ENCODE measurements at places on chromosomes 4 and X.

GRCh38 chr4:2915789-2916188 lies 47.4 kb downstream of the NOP14 start:
- no peak for DNase-seq

DNA sequence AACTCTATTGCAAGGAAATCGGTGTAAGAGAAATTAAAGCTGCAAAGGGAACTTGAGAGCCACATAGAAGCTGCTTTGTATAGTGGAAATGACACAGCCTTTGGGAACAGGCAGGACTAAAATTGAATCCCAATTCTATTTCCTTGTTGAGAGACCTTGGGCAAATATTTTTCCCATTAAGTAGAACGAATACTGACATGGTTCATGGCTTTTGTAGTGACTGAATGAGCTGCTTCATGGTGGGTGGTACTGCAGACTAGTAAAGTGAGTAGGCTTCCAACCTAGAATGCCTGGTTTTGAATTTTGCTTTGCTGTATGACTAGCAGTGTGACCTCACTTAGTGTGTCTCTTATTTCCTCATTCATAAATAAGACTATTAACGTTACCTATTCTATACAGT lies 182.2 kb upstream of the KCNIP4 start:
- DNase-seq: no peak

- peak; percentile 35 for DNase-seq
Measured at GRCh38 chr4:166165829-166166420, 292.9 kb downstream of the TLL1 start.

GRCh38 chr4:105715692-105716278 lies 7.2 kb downstream of the GSTCD start:
- DNase-seq: no peak

GRCh38 chrX:69142788-69143469 lies 22.3 kb downstream of the PJA1 start:
- DNase-seq: no peak

DNA sequence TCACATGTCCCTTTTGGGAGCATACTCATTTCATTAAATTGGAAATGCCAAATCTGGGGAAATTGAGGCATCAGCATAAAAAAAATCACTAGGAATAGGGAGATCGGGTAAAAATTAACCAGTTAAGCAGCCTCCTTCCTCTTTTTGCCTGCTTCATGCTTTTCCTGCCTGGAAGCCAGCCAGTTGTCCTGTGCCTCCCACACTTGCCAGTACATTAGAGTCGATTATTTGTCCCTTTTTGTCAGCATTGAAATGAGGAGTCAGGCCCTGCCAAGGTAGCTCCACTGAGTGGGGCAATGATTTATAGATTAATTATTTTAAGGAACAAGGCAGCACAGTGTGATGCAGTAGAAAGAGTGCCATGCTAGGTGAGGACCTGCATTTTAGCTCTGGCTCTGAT lies 55.3 kb downstream of the SH2D1A start:
- DNase-seq: no peak

DNA sequence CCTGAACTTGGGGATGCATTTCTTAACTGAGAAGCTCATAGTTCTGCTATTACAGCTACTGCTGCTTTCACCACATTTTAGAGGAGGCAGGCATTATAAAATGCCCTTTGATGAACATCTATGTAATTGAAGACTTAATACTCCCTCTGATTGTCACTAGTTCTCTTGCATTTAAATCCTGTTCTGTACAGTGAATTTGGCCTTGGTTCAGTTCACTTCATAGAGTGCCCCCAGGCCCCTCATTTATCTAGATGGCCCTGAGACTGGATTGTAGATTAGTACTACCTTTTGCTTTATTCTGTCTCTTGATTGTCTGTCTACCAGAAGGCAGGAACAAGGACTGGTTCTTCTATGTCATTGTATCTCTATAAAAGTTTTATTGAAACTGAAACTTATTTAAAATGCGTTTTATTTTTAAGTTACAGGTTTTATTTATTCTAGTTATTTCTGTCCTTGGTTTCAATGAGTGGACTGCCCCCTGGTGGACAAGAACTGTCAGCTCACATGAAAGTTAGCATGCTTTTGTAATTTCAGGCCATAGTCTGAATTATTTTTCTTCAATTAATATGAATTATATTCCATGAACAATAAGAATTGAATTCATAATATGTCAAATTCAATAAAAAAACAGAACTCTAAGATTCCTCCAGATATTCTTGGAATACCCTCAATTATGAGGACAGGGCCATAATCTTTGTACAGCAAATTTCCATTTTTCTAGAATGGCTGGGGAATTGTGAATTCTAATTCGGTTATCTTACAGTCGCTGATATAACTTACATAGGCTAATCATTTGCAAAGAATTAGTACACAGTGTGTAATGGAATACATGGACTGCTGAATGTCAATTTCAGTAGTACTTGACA lies 47.2 kb upstream of the TMEM33 start:
- no peak for DNase-seq

GRCh38 chrX:106898462-106898861 lies 4.7 kb downstream of the RIPPLY1 start:
- peak; percentile 6 for DNase-seq

DNA sequence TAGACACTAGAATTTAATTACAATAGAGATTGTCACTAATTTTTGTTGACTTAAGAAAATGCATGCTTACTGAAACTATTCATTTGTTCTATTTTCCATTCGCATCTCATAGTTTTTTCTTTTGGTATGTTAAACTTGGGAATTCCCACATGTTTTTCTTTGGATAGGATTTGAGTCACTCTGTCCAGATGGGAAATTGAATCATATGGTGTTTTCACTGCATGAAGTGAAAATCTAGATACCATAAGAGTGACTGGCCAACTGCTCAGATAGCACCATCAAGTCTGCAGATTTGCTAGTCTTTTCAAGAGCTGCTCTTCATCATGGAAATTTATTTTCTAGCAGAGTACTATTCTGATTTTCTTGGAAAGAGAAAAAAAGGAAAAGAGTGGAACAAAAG lies 172.6 kb downstream of the FAM47B start:
- no peak for DNase-seq

DNA sequence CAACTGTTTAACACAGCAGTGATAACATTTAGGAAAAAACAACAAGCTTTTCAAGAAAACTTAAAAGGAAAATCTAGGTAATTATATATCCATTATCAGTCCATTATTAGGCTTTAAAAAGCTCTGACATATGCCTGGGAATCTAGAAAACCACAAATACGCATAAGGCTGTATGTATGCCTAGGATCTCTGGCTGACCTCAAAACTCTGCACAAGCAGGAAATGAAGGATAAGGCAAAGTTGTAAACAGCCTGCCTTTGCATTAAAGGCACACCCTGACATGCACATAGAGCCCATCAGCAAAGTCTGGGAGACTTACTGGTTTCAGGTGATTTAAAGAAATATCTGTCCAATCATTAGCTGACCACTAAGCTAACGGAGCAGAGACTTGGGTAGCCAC lies 14.0 kb downstream of the TIMP1 start:
- DNase-seq: no peak

- DNase-seq: peak; percentile 22
Measured at GRCh38 chrX:111431001-111431400, 19.0 kb upstream of the DCX start.

GRCh38 chrX:11537141-11537540 lies 128.6 kb downstream of the ARHGAP6 start:
- no peak for DNase-seq

GRCh38 chr4:3573131-3573530 lies 40.9 kb upstream of the LRPAP1 start:
- no peak for DNase-seq

- DNase-seq: no peak
Measured at GRCh38 chr4:8333726-8334460, 64.3 kb downstream of the HTRA3 start.

- no peak for DNase-seq
Measured at GRCh38 chrX:1261285-1261684, 7.3 kb upstream of the CSF2RA start.

- no peak for DNase-seq
Measured at GRCh38 chr4:125529071-125529470, 214.3 kb downstream of the FAT4 start.

- DNase-seq: peak; percentile 74
Measured at GRCh38 chr4:99790796-99791617, 25.6 kb upstream of the DAPP1 start.

DNA sequence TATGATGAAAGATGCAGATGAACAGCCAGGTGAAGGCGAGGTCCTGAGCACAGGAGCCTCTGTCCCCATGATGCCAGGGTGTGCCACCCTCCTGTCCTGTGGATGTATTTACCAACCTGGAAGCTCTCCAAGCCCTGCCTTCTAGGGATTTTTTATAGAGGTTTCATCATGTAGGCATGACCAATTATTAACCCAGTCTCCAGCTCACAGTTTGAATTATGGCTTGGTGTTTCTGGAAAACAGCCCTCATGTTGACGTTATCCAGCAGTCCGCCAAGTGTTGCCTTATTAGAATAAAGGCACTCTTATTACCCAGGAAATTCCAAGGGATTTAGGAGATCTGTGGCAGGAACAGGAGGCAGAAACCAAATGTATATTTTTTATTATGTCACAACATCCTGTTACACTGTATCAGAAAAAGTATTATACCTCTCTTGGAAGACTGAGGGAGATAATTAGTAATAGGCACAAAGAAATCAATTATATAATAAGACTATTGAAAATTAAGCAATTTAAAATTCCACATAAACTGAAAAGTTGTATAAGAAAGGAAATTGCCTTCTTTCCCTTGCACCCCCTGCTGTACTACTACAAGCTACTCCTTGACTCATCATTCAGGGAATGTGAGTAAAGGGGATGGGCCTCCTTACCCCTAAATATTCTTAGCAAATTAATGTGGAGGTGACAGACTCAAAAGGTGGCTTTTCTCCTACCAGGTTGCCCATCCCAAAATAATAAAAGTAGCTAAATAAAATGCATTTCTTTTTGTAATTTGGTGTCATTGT lies 129.6 kb downstream of the ZNF330 start:
- DNase-seq: no peak

GRCh38 chr4:116143198-116143597 lies 942.2 kb downstream of the TRAM1L1 start:
- DNase-seq: no peak

DNA sequence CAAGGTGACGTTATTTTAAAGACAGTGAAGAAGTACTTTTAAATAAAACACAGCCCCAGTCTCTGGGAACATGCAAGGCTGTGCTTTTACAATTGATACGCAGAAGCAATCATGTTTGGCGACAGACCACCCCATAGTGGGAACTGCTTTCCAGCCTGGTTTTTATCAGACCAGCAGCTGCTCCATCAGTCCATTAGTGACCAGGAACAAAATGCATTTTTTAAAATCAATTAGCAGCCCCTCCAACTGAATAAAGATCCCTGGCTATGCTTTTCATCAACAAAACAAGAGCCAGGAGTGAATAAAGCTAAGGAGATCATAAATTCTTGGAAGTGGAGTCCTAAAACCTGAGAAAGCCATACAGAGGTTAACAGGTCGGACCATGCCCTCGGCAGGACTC lies 153.0 kb upstream of the TENM3 start:
- no peak for DNase-seq

DNA sequence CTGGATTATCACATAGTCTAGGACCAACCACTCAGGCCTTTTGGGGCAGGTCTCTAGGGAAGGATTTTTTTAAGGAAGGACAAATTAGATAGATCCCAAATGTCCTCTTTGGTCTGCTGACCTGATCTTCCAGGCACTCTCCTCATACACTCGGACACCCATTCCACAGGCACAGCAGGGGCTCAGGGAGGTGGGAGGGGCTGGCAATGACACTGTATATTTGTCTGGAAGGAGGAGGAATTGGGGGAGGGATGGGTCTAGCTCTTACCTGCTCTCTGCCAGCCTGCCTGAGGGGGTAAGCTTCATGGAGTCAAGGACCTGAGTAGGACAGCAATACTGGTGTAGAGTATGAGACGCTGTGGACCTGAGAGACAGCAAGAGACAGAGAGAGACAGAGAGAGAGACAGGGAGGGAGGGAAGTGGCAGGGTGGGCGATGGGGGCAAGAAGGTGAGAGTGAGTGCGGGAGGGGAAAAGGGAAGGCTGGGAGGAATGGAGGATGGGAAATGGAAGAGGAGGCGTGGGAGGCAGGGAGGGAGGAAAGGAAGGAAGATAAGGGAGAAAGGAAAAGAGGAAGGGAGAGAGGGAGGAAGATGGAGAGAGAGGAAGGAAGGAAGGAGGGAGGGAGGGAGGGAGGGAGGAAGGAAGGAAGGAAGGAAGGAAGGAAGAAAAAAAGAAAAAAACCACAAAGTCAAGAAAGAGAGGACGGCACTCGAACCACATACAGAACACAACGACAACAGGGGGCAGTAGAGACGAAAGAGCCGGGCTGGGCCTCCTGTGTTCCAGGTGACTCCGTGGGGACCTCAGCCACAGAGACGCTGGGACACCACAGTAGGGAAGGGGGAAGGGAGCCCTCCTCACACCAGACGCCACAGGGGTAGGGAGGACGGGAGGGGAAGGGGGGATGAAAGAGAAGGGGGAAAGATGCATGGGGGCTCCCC lies 1.8 kb downstream of the IQSEC2 start:
- no peak for DNase-seq

GRCh38 chr4:80521438-80521837 lies 185.9 kb downstream of the CFAP299 start:
- no peak for DNase-seq

GRCh38 chr4:37225778-37226177 lies 18.8 kb upstream of the NWD2 start:
- DNase-seq: no peak

DNA sequence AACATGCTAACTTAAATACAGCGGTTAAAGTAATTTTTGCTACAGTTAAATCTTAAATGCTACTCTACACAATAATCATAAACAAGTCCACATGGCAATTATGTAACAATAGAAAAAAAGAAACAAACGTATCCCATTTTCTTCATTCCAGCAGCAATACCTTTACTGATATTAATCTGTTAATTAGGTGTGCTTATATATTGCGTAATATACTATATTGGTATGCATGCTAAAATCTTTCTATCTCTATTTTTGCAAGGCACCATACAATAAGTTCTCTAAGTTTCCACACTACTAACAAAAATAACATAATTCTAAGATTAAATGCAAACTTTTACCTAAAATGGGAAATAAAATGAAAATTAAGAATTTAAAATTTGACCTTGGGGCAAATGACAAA lies 500.6 kb downstream of the SPOCK3 start:
- no peak for DNase-seq
